ENCODE measurements at places on chromosomes 2 and 18.

DNA sequence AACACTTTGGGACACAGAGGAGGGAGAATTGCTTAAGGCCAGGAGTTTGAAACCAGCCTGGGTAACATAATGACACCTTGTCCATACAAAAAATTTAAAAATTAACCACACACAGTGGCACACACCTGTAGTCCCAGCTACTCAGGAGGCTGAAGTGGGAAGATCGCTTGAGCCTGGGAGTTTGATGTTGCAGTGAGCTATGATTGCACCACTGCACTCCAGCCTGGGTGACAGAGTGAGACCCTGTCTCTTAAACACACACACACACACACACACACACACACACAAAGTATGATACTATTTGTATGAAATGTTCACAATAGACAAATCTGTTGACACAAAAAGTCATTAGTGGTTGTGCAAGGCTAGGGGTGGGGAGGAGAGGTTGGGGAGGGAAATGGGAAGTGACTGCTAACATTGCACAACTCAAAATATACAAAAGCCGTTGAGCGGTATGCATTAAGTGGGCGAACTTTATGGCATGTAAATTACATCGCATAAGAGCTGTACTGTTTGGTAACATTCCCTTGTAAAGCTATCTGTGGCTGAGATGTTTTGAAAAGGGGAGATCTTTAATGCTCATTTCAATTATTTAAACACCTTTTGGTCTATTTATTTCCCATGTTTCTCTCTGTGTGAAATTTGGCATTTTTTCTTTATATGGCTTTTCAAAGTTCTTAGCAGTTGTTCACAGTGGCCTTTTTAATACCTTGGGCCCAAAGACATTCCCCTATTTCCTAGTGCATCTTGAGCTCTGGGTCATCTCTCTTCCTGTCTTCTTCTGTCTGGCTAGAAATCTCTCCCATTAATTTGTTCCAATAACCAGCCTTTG, 58.9 kb upstream of the ZNF516 start:
- DNase-seq = no peak

DNA sequence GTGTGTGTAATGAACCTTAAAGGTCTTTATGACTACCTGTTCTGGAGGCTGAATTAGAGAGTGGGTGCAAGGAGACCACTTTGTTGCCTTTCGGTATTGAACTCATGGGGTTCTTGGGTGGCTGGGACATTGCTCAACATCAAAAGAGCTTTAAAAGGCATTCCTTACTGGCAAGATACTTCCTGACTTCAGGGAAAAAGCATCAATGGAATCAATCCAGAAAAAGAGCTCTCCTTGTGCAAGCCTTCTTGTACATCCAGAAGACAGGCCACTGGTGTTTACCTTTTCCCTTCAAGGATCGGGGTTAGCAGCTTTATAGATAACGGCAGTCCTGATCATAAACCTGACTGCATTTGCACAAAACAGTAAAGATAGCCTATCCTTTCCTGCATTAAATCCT, 9.5 kb downstream of the PNO1 start:
- no peak for DNase-seq

DNA sequence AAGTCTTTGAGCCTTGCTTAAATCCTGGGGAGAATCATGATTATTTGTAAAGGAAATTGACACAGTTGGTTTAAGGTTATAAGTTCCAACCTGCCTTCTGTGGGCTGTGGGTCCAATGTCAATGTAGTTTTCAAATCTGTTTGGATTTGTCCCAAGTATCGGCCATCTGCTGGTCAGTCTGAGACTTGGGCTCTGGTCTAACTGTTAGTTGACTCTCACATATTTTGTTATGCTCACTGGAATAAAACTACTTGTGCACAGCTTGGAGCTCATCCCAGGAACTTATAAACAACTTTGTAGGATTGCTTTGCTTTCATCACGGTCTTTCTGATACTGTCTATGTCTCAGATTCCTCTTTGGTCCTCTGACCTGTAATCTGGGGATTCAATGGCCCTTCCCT, 1026.2 kb upstream of the ZEB2 start:
- DNase-seq = no peak

DNA sequence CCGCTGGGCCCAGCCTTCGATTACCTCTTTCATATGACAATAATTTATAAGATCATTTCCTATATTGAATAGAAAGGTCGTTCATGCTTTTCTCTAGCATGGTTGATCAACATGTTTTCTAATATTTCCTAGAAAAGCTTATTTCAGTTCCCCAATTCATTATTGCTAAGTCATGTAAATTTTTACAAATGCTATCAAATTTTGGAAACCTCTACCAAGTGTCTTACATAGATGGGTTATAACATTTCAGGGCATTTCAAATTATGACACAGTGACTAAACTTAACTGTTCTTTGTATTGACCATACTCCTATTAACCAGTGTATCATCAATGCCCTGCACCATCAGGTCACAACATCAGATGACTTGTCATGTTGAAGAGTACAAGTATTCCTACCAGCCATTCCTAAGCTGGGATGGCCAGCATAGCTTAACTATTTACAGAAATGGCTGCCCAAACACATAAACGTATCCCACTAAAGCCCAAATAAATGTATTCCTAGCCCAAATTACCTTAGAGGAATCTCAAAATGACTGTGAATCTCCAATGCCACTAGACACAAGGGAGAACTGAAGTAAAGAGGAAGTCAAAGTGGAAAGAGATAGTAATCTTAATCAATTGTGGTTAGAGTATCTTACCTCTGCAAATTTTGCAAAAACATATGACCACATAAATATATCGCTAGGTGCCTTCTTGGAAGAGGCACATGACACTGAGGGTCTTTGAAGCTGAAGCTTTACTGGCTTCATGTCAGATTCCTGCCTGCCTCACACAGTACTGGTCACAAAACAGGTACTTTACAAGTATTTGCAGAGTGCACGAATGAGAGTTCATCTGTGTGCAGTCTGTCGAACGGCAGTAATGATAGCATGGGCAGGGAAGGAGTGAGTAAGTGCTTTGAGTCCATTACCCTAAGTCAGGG, 87.3 kb upstream of the TLK1 start:
- DNase-seq = peak; percentile 22
